ENCODE measurements at places on chromosomes 16 and 17. TPM values are rescaled to one million over a fixed set of nuclear protein-coding genes. Genes with fewer than 3 reads are reported as not detected.

- no peak for DNase-seq
- H3K4me3 ChIP-seq = no peak overlapping the region
- no peaks in the 10 kb centered on the region for H3K27me3 ChIP-seq
- no peaks in the 10 kb centered on the region for H3K4me1 ChIP-seq
- peaks cover 50% of the 10 kb centered on the region for H3K36me3 ChIP-seq
These were observed 12.1 kb downstream of the ACLY start for GRCh38 chr17:41906465-41907184.

DNA sequence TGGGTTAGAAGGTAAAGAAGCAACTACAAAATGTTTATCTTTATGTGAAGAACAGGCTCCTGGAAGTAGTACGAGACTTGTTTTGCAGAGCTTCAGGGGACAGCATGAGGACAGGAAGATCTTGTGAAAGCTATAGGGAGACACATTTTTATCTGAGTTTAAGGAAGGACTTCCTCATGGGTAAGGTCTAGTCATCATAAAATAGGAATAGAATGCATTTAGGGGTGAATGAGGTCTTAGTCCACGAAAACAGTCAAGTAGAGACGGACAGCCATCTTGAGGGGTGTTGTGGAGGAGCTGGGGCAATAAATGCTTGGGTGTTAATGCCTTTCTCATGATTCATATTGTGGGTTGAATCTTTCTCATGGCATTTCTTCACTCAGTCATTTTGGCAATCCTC is 24.3 kb downstream of the KCNJ16 start:
- no peak for DNase-seq
- no peaks in the 10 kb centered on the region for H3K36me3 ChIP-seq
- H3K27ac ChIP-seq = no peak overlapping the region
- no peak overlapping the region for H3K4me3 ChIP-seq

DNA sequence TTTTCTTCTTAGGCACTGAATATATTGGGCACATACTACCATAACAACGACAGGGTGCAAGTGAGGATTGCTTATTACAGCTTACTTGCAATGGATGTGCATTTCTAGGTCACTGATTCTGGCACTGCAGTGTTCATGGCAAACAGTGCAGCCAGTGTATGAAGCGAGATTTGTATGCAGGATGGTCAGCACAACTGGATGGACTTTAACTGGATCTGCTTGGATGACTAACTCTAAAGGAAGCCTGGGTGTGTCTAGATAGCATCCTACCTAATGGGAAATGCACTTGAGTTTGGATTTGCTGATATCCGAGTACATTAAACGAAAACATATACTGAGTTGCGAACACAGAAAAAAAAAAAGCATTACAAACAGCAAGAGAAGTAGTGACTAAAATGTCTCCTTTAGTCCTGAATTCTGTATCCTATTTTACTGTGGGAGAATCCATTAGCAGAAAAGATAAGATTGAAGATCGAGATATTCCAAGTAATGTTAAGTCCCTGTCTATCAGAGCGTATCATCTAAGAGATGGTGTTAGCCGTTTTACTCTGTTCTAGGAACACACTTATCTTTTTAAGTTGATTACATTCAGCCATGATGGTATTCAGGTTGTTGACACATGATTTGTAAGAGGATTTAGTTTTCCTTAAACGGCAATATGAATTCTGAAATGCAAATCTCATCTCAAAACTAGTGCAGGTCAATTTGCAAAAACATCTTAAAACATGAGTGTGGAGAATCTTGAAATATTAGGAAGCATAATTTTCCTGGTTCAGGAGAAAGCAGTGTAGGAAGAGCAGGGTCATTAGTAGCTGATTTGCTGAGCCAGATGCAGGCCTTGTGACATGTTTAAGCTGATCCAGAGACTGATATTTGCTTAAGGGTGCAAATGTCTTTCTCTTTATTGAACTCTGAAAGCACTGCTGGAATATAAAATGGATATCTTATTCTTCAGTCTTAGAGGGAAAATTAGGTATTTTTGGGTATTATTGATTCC is 142.6 kb upstream of the CPHXL start:
- no peak for DNase-seq
- H3K4me1 ChIP-seq = no peaks in the 10 kb centered on the region
- H3K36me3 ChIP-seq = no peaks in the 10 kb centered on the region
- no peak overlapping the region for H3K27ac ChIP-seq

- peaks cover 59% of the 10 kb centered on the region for H3K27me3 ChIP-seq
- no peaks in the 10 kb centered on the region for H3K4me1 ChIP-seq
- no peak within 1 kb of the TSS for H3K27ac ChIP-seq
These were observed at the start of gene NPTX1 for GRCh38 chr17:80475910-80476876. NPTX1 (minus strand) TSS chr17:80476607; CDS start chr17:80476446, 161 bp downstream.

Gene PRSS36
- total RNA-seq = 0.43 TPM

GRCh38 chr16:4393240-4393600 is 21.6 kb downstream of the VASN start:
- no peaks in the 10 kb centered on the region for H3K27me3 ChIP-seq
- H3K36me3 ChIP-seq = no peaks in the 10 kb centered on the region
- no peak for DNase-seq
- H3K4me1 ChIP-seq = peaks cover 33% of the 10 kb centered on the region
- no peak overlapping the region for H3K4me3 ChIP-seq

DNA sequence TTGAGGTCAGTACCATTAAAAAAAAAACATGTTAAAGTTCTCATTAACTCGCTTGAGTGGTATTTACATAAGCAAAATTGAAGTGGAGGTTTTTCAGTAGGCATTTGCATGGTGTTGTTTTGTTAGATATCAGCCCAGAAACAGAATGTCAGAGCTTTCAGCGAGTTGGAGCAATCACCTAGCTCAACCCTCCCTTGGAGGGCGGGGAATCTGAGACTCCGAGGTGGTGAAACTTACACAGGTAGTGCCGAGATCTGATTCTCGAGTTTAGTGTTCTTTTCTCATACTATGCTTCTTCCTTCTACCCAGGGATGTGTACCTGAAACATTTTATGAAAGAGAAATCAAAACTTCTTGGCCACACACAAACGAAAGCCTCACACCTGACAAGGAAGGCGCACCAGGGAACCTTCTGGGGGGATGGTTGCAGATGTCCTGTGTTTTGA is 6.6 kb downstream of the SEC14L1 start:
- H3K4me1 ChIP-seq = peaks cover 16% of the 10 kb centered on the region
- H3K27ac ChIP-seq = peak overlapping the region; percentile 58
- H3K27me3 ChIP-seq = no peaks in the 10 kb centered on the region

Gene MT4
- total RNA-seq = not detected

Gene ARHGDIG
- not detected for total RNA-seq

DNA sequence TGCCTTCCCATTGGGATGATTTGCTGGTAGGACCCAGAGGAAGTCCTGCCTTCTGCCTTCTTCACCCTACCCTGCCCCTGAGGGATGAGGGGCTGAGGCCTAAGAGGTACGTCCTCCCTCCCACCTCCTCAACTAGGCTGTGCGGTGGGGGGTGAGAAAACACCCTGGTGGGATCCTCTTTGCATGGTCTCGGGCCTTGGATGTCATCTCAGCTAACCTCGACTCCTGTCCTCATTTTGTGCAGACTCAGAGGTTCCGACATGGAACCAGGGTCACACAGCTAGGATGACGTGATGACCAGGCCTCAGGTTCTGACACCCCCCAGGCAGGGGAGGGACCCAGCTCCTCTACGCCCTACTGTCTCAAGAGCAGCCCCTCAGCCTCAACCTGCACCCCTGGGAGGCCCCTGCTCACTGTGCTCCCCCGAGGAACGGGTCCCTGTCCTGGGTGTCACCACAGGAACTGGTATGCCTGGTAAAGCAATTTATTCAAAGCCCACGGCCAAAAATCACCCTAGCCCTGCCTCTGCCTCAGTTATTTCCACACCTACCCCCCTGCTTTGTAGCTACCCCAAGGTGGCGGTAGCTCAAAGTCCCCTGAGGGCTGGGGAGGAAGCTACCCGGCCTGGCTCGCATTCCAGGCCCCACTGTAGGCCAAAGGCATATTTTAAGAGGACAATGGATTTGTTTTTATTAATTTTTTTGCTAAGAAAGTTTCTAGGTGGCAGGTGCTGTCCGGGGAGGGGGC is 17.5 kb downstream of the UNC13D start:
- H3K27ac ChIP-seq = peak overlapping the region; percentile 78
- H3K27me3 ChIP-seq = no peaks in the 10 kb centered on the region
- peaks cover 15% of the 10 kb centered on the region for H3K36me3 ChIP-seq
- no peak for DNase-seq
- no peak overlapping the region for H3K4me3 ChIP-seq

Gene AOC3
- total RNA-seq = 154 TPM

GRCh38 chr17:47896672-47897490 is 845 bp downstream of the SP2 start:
- H3K36me3 ChIP-seq = peaks cover 6% of the 10 kb centered on the region
- H3K27me3 ChIP-seq = no peaks in the 10 kb centered on the region
- peak overlapping the region; percentile 77 for H3K4me3 ChIP-seq
- peak overlapping the region; percentile 95 for H3K27ac ChIP-seq
- no peak for DNase-seq

Gene ZNF830
- 13.2 TPM for total RNA-seq

- peaks cover 24% of the 10 kb centered on the region for H3K4me1 ChIP-seq
- no peak overlapping the region for H3K27ac ChIP-seq
- no peak overlapping the region for H3K4me3 ChIP-seq
- peaks cover 13% of the 10 kb centered on the region for H3K36me3 ChIP-seq
- no peak for DNase-seq
These were observed 2.8 kb downstream of the GPS1 start for GRCh38 chr17:82054351-82055022.

DNA sequence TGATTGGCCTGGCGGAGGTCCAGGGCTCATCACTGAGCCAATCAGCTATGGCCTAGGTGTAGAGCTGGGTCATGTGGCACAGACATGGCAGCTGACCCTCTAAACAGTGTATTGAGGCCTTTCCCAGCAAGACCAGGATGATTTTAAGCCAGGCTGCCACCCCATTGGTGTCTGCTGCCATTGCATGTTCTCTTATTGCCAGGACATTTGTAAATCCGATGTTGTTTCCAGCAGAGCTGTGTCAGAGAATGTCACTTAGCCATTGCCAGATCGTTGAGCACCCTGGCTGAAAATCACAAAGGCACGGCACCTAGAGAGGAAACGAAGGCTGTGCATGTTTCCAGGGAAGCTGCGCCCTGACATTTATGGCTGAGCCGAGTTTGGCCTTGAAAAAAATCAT is 33.4 kb downstream of the RBFOX1 start:
- no peak overlapping the region for H3K4me3 ChIP-seq
- DNase-seq = no peak
- no peaks in the 10 kb centered on the region for H3K36me3 ChIP-seq

DNA sequence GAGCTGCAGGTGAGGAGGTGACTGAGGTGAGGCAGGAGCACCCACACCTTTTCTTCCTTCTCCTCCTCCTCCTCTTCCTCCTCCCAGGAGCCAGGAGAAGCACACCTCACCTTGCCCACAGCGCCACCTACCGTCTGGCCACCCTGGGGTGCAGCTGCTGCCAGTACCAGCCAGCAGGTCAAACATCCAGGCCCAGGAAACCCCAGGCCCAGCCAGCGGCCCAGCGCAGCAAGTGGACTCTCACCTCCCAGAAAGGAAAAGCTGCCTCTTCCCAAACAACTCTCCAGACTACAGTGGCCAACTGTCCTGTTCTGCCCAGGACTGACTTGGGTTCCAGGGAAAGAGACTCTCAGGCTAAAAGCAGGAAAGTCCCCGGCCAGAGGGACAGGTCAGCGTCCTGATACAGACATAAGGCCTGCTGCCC is 22.7 kb downstream of the PEMT start:
- H3K27me3 ChIP-seq = no peaks in the 10 kb centered on the region
- DNase-seq = no peak
- H3K27ac ChIP-seq = no peak overlapping the region
- no peak overlapping the region for H3K4me3 ChIP-seq
- no peaks in the 10 kb centered on the region for H3K36me3 ChIP-seq

Gene SEZ6L2
- total RNA-seq = 6.4 TPM

DNA sequence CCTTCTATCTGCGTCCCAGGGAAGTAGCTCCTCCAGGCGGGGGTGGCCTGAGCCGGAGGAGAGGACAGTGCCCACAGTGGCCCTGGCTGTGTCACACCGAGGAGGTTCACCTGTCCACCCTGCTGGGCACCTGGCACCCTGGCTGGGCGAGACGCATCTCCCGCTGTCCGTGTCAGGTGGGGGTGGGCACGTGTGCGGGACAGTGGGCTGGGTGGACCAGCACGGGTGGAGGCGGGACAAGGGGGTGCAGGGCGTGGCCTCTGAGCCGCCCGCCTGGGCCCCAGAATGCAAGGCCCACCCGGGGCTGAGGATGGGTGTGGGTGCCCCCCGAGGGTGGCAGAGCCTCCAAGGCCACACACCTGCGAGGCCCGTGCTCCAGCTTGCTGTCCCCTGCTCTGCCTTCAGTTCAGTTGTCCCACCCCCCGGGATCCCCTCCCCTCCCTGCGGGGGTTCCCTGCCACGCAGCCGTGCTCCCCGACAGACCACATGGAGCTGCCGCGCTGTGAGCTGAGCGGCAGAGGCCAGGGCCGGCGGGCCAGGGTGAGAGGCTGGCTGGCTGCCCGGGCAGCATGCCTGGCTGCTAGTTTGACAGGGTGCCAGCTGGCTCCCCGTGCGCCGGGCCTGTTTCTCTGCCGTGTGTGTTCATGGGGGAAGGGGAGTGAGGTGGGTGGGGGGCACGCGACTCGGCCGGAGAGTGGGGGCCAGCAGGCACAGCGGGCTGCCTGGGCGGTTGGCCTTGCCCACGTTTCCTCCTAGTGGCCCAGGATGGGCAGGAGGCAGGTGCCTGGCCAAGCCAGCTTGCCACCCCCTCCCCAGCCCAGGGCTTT is 33.9 kb downstream of the BAHCC1 start:
- DNase-seq = peak; percentile 93
- H3K4me1 ChIP-seq = peaks cover 4% of the 10 kb centered on the region

Gene MC1R
- 3.8 TPM for total RNA-seq

DNA sequence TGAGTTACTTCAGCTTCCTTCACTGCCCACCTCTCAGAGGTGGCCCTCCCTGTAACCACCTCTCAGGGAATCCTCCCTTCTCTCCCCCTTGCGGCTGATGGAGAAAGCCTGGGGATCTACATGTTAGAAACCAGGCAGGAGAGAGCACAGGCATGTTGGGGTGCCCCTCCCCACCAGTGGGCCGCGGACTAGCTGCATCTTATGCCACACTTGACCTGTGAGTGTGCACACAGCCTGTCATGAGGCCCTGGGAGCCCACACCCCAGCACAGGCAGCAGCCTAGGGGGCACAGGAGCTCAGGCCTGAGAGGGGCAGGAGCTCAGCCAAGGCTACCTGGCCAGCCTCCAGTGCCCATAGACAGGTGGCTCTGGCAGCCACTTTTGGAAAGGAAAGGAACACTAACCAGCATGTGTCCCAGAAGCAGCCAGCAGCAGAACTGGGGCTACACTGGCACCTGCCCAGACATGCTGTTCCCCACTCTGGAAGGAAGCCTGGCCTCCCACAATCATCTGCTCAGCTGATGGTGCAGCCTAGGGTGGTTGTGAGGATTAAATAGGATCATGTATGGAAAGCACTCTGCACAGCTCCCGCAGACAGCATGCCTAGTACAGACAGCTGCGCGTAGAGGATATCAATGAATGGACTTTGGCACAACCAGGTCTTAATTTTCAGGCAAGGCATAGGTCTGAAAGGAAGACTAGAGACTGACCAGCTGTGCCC is 60.5 kb downstream of the TMEM132E start:
- no peak overlapping the region for H3K4me3 ChIP-seq
- H3K4me1 ChIP-seq = no peaks in the 10 kb centered on the region
- H3K36me3 ChIP-seq = no peaks in the 10 kb centered on the region
- no peak overlapping the region for H3K27ac ChIP-seq
- DNase-seq = no peak

GRCh38 chr16:68884861-68885720 is 41.8 kb downstream of the TANGO6 start:
- H3K4me3 ChIP-seq = no peak overlapping the region
- no peaks in the 10 kb centered on the region for H3K27me3 ChIP-seq
- DNase-seq = peak; percentile 75

Gene AGRP
- total RNA-seq = not detected

Gene PIPOX
- 1.4 TPM for total RNA-seq

Data from lung (tissue), 17 donors.